Temporal lobe (tissue), 4 donors: ENCODE measurements at places on chromosomes 4 and X. TPM values are rescaled to one million over a fixed set of nuclear protein-coding genes. Genes with fewer than 3 reads are reported as not detected.

TMEM156 gene
- total RNA-seq: 0.74 TPM

ZIC3 gene
- total RNA-seq: 2.0 TPM

TSC22D3 gene
- 46.0 TPM for total RNA-seq

NPNT gene
- total RNA-seq: 47.9 TPM

PLK4 gene
- total RNA-seq: 9.3 TPM

CPLX1 gene
- total RNA-seq: 2.0 TPM

BLOC1S4 gene
- total RNA-seq: 9.3 TPM

ELF4 gene
- total RNA-seq: 0.25 TPM

NPY1R gene
- total RNA-seq: 129 TPM

CLIC2 gene
- total RNA-seq: 3.4 TPM

SCD5 gene
- total RNA-seq: 271 TPM

PCYT1B gene
- total RNA-seq: 21.1 TPM

GAGE12G gene
- not detected for total RNA-seq

IL1RAPL1 gene
- 11.1 TPM for total RNA-seq

SLC10A6 gene
- total RNA-seq: 0.49 TPM

EDNRA gene
- 5.4 TPM for total RNA-seq

TECRL gene
- total RNA-seq: not detected

RAB39B gene
- total RNA-seq: 24.6 TPM

WNK3 gene
- total RNA-seq: 48.2 TPM
